Endodermal cell (in vitro differentiated cells): ENCODE measurements at places on chromosomes 2 and 18. TPM values are rescaled to one million over a fixed set of nuclear protein-coding genes. Genes with fewer than 3 reads are reported as not detected.

- DNase-seq, result no peak
Measured at GRCh38 chr18:62485684-62486083, 37.1 kb upstream of the ZCCHC2 start.

- DNase-seq, result no peak
Measured at GRCh38 chr18:79625195-79625923, 54.2 kb upstream of the CTDP1 start.

NTSR2 gene
- not detected in 3 replicates for total RNA-seq

DNA sequence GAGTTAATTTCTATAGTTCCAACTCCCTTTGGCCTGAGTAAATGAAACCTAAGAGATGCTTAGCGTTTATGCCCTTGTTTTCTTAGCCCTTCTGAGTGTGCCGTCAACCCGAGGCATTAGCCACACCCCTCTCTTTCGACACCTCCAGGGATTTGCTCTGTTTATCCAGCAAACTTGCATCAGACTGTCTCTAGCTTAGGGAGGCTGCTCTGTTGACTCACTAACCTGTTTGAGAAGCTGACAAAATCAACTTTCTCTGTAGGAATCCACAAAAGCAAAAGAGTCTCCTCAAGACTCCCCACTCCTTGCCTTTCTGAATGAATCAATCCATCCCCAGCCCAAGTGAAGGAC lies 317.6 kb downstream of the TNS1 start:
- DNase-seq, result peak; percentile 77

- DNase-seq, result no peak
Measured at GRCh38 chr2:59604123-59604522, 949.3 kb downstream of the BCL11A start.

GRCh38 chr18:46556590-46557206 lies 100.3 kb downstream of the LOXHD1 start:
- no peak for DNase-seq

GULP1 gene
- total RNA-seq, result 26.5 and 29.6 TPM in 2 replicates

DNA sequence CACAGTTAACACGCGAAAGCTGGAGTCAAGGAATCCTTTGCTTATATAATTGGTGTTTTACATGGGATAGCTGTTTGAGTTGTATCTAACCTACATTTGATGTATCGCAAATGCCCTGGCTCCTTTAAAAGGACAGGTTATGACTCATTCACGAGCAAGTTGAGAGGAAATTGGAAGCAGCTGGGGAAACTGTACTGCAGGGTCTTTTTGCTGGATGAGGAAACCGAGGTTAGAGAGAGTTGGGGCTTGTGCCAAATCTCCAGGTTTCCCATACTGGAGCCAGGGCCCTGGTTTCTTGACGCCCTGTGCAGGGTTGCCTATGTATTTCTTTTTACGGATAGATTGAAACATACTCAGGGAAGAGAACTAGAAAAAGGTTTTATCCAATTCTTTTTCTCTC lies 60.0 kb upstream of the SPTBN1 start:
- DNase-seq, result no peak
